CD4-positive, alpha-beta T cell (primary cell): ENCODE measurements at places on chromosomes 7 and 10.

- no peak for DNase-seq
Measured at GRCh38 chr7:147804032-147804431, 786.5 kb upstream of the C7orf33 start.

DNA sequence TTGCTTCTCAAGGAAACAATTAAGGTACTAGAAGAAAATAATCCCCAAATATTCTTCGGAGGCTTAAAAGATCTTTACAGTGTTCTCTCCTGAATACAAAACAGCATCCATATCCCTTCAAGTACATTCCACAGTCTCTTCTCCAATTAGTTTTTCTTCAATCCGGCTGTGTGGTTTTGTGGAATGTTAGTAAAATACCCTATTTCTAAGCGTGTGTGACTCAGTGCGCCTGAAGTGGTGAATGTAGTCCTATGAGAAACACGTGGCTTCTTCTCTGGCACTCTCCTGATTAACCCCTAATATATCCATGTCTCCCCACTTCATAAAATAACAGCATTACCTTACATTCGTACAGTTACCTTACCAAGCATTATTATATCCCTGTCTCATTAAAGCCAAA, 570.2 kb downstream of the ARL4A start:
- DNase-seq = no peak

GRCh38 chr7:146375170-146375569, 258.6 kb downstream of the CNTNAP2 start:
- DNase-seq = no peak

- no peak for DNase-seq
Measured at GRCh38 chr7:47792521-47793121, 155.6 kb downstream of the PKD1L1 start.

DNA sequence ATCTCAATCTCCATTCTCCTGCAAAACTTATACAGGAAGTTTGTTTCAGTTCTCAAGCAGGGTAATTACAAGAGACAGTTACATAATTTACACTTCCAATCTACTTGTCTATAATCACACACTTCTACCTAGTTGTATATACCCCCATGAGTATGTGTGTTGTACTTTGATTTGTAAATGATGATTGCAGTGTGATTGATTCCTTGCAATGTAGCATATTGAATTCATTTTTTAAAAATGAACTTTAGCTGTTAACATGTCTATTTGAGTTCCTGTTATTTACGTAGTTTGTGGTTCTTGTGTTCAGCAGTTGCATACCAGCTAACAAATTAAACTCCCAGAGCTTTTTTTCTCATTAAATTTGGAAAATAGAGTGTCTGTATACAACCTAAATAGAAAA, 102.5 kb upstream of the SAMD8 start:
- DNase-seq = no peak

GRCh38 chr10:71094712-71095390, 117.5 kb upstream of the UNC5B start:
- DNase-seq = no peak
